Ecto neural progenitor cell (in vitro differentiated cells): ENCODE measurements at places on chromosomes 12 and 14.

DNA sequence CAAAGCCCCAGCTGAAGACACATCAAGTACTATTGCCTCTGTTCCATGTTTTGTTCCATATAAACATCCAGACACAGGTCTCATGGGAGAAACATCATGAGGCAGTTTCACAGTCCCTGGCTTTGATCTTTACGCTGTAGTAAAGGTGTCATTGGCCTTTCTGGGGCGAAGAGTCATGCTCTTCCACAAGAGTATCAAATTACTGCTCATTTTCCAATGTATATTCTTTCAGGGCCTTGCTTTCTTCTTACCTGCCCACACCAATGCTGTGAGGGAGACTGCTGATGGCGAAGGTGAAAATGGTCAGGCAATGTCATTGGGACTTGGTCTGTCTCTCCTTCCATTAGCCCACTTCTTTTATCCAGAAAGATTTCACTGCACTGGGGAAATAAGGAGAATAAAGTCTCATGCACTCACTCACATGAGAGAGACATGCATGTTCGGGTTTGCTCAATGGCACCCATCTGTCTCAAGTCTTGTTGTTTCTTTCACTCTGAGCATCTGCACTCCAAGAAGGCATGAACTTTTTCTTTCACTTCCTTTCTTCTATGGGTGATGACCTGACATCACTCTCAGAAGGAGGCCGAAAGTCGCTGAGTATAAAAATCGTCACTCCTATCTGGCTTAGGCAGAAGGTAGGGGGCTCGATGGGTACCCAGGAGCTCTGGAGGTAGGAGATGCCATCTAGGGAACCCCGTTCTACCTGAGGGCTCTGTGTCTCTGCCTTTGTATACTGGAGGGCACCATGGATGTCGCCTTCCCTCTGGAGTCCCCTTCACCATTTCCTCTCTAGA lies 1.3 kb upstream of the JDP2 start:
- DNase-seq: no peak

GRCh38 chr12:104578453-104578852 lies 121.7 kb downstream of the CHST11 start:
- DNase-seq: no peak

- no peak for DNase-seq
These were observed 191.6 kb upstream of the E2F7 start for GRCh38 chr12:77256956-77257355.

GRCh38 chr14:69629225-69630127 lies 18.1 kb downstream of the SUSD6 start:
- no peak for DNase-seq

- no peak for DNase-seq
These were observed 86.6 kb upstream of the FRMD6 start for GRCh38 chr14:51564986-51565604.

DNA sequence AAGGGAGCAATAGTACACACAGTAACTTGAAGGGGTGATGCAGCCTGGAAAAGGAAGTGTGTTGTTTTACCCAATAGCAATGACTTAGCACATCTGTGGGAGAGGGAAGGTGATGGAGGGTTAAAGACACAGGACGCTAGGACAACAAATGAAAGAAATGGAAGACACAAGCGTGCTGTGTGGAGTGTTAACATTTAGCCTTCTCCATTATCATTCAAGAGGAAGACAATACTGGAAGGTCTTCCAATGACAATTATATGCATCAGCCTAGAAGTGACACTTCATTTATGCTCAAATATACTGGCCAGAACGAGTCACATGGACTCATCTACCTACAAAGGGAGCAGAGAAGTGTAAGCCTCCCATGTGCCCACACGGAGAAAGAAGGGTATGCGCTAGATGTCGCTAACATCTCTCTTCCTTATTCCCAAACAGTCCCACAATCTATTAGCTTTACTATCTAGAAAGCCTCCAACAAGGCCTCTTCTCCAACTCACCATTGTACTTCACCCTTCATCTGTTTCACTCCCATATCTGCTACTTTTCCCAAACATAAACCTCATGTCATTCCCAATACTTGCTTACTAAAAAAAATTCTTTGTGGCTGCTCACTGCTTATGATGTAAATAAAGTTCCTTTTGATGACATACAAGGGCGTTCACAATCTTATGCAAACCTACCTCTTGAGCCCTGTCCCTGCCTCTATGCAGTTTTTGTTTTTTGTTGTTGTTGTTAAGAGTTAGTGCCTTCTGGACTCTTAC lies 20.3 kb downstream of the PPM1H start:
- no peak for DNase-seq

DNA sequence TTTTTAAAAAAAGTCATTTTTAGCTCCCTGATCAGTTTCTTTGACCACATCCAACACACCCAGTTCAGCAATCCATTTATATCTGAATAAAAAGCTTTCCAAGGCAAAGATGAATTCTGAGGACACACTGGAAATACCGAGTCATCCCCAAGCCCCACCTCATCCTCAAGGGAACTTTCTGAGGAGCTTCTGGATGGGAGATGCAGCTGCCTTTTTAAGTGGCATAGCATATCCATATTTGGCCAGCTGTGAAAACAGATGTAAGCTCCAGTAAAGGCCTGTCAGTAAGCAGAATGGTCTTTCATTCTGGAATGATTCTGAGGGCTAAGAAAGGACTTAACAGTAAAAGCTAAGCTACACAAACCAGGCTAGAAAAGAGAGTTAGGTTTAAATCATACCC lies 18.4 kb downstream of the ZFYVE1 start:
- DNase-seq: no peak

GRCh38 chr12:103844305-103844704 lies 3.3 kb upstream of the NT5DC3 start:
- no peak for DNase-seq

- DNase-seq: peak; percentile 91
These were observed 733 bp upstream of the P3H3 start for GRCh38 chr12:6827437-6827911.

- no peak for DNase-seq
These were observed 137.3 kb downstream of the CACNA1C start for GRCh38 chr12:2190085-2190484.

DNA sequence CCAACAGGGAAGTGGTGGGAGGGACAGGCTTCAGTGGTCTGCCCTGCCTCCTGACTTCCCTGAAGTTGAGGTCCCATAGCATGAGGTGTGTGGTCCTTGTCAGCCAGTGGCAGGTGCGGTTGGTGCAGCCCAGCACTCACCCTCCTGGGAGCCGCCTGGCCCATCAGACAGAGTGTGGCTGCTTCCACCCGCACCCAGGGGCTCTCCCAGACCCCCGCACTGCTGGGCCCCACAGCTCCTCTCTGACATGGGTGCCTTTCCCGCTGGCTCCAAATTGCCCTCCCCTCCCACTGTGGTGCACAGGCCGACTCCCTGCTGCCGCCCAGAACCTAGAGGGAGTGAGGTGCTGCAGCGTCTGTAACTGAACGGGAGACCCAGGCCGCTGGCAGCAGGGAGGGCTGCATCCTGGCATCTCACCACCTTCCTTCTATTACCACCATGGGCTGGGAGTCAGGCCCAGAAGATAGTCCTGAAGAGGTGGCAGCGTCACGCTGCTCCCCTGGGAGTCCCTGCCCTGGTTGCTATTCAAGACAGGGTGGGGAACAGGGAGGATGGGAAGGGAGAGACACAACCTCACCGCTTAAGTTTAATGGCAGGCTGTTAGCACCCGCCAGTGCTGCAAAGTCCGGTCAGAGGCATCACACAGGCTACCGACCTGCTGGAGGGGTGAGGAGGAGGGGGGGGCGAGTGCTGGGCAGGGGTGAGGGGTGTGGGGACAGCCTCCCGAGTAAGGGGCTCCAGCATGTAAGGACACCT lies 180.6 kb upstream of the PRMT8 start:
- DNase-seq: no peak

- no peak for DNase-seq
These were observed 388.8 kb downstream of the PDZRN4 start for GRCh38 chr12:41576925-41577324.

GRCh38 chr14:67703997-67704396 lies 2.3 kb downstream of the RDH12 start:
- DNase-seq: no peak

DNA sequence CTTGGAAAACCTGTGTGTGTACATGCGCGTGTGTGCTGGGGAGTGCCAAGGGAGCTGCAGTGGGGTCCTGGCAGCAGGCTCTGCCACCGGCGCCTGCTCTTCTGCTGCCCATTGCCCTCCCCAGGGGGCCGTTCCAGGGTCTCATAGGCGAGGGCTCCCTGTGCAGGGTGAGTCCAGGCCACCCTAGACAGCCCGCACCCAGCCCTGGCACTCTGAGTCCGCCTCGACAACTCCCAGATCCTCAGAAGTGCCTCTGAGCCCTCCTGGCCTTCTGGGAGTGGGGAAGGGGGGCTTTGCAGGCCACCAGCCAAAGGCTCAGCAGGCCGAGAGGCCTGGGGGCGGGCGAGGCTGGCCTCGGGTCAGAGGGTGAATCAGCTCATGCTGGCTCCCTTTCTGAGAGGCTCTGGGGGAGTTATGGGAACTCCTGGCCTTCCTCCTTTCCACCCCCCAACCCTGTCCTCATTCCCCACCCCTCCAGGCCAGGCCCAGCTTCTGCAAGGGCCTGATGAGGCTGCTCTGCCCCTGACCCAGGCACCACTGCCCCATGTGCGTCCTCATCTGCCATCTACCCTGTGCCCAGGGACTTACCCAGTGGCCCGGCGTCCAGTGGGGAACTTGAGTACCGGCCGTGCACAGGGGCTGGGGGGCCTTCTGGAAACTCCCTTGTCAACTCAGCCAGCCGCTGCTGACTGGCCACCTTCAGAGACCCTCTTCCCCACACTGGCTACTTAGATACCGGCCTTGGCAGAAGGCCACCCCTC lies 2.1 kb upstream of the TEDC1 start:
- DNase-seq: peak; percentile 78

GRCh38 chr14:47541662-47542061 lies 133.7 kb downstream of the MDGA2 start:
- no peak for DNase-seq

- DNase-seq: no peak
These were observed 923 bp downstream of the STAT2 start for GRCh38 chr12:56358836-56359532.

- no peak for DNase-seq
These were observed 804 bp downstream of the USP15 start for GRCh38 chr12:62260733-62261683.

DNA sequence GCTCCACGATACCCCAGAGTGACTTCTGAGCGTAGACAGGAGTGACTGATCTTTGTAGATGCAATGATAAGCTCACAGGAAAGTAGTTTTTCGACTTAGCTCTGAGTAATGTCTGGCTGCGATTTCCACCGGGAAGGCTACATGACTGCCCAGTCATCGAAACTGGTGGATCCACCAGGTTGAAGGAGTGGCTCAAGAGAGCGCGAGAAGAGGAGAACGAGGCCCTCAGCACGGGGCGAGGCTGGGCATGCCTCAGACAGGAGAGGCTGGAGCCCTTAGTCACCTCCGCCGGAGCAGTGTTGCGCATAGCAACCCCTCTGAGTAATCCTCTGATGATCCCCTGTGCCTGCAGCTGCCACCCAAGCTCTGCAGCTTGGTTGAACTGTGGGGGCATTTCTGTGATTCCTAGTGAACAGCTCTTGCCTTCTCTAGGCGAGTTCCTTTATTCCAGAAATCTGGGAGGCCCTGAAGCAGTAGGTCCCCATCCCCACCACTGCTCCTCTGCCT lies 25.6 kb downstream of the ELK3 start:
- DNase-seq: no peak

- no peak for DNase-seq
These were observed 51.9 kb downstream of the GALNT9 start for GRCh38 chr12:132277374-132277941.

- DNase-seq: peak; percentile 81
These were observed 972 bp downstream of the SAMD4A start for GRCh38 chr14:54567639-54568561.

GRCh38 chr12:22248571-22249115 lies 85.9 kb downstream of the ST8SIA1 start:
- no peak for DNase-seq

- no peak for DNase-seq
These were observed 478 bp downstream of the RITA1 start for GRCh38 chr12:113186033-113186365.

GRCh38 chr12:89414322-89414721 lies 62.0 kb upstream of the DUSP6 start:
- DNase-seq: no peak

DNA sequence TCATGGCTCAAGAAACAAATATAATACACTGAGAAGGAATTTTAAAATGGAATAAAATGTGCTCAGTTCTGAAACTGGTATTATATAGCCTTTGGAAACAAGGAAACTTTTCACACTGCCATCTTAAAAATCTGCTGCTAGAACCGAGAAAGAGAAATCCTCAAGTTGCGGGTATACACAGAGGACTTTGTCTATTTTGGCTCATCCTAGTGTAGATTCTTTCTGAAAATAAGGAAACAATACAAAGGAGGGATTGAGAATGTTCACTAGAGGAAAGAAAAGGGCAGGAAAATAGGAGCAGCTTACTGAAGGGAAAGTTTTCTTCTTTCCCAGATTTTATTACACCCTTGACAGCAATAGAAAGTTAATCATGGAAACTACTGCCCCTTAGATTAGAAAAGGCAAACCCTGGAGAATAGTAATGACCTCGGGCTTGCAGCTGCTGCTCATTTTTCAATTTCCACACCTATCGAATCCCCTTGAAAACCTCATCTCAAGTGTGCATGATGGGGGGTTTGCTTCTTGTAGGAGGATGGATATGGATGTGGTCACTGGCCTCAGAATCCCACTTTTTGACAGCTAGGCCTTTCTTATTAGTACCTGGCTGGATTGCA lies 104.6 kb downstream of the DAAM1 start:
- DNase-seq: no peak

GRCh38 chr12:94026596-94026995 lies 121.8 kb upstream of the PLXNC1 start:
- DNase-seq: no peak

- DNase-seq: no peak
These were observed 13.6 kb downstream of the PACS2 start for GRCh38 chr14:105328070-105328677.

- DNase-seq: no peak
These were observed 29.8 kb upstream of the PYGL start for GRCh38 chr14:50974118-50974517.

GRCh38 chr12:8644345-8645248 lies 18.0 kb downstream of the MFAP5 start:
- no peak for DNase-seq

- DNase-seq: no peak
These were observed 32.1 kb downstream of the PIWIL1 start for GRCh38 chr12:130369816-130370215.

DNA sequence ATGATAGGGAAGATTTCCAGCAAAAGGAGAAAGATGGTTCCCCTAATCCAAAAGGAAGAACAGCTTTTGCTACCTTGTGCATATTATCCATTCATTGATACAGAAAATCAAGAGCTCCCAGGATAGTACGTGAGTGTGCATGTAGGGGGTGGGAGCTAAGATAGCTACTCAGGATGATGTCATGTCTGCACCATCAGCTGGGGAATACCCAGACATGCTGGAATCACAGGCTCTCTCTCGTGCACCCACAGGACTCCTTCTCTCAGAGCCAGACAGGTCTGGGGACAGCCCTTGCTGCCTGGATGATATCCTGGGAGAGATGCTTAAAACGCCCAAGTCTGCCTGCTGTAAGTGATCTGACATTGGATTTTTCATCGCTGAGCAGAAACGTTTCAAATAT lies 38.9 kb downstream of the FOXN3 start:
- DNase-seq: no peak
